Cortex of kidney (tissue), 1 donor: ENCODE measurements at places on chromosomes 1 and 21.

GRCh38 chr1:222938986-222939385, 124.1 kb downstream of the DISP1 start:
- DNase-seq: no peak

DNA sequence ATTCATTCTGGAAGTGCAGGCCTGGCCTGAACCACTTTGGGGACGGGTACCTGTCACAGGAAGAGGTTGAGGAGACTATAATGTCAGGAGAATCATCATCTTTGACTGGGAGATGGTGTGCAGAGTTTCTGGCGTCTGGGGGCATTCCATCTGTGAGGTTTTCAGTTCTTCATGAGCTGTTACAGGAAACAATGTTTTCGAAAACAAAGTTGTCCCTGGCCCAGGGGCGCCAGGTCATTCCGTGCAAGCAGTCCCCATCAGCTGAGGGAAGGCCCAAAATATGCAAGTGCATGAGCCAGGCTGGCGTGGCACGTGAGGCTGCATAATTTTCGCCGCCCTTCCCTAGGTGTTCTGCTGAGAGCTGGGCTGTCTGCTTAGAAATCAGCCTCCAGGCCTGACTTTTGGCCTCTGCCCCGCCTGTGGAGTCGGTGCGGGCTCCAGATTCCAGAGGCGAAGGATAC, 68.4 kb upstream of the ATP5PO start:
- no peak for DNase-seq

DNA sequence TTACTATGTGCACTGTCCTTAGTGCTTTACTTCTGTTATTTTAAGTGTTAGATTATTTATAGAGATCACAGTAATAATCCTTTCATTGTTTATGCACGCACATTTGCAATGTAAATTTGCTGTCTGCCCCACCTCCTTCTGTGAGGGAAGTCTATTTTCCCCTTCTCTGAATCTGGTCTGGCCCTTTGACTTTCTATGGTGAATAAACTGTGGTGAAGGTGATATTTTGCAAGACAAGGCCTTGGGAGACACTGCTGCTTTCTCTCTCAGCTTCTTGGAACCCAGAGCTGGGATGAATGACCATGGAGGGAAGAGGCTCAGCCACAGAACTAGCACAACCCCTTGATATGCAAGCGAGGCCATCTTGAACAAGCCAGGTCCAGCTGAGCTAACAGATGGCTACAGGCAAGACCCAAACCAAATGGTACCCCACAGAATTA, 156.3 kb downstream of the ST6GALNAC3 start:
- DNase-seq: no peak

DNA sequence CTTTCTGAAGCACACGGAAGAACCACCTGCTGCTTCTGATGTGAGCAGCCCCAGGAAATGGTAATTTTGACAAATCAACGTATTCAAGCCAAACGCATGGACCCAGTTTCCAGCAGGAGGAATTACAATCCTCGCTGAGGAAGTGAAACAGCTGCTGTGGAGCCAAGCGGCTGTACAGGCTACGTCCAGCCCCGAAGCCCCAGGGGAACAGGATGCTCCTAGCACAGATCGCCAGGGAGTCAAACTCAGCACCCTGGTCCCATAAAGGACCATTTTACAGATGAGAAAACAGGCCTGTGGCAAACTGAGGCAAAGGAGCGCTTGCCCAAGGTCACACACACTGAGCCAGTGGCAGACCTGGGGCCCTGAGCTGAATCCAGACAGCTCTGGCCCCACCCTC, 108.0 kb downstream of the PTPRU start:
- DNase-seq: no peak

DNA sequence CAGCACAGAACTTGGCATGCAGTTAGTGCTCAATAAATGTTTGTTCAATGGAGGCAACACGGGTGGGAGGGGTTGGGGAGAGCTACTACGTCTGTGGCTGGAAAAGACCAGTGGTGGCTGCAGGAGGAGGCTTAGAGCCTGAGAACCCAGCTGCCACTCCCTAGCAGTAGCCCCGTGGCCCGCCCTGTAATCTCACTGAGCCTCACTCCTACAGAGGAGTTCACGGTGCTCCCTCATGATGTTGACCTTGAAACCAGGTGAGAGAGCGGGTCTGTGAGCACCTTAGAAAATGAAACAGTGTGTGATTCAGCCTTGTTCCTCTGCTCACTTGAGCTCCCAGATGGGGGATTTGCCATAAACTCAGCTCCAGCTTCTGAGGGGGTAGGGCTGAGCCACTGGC, 299.6 kb downstream of the NPHP4 start:
- DNase-seq: no peak

DNA sequence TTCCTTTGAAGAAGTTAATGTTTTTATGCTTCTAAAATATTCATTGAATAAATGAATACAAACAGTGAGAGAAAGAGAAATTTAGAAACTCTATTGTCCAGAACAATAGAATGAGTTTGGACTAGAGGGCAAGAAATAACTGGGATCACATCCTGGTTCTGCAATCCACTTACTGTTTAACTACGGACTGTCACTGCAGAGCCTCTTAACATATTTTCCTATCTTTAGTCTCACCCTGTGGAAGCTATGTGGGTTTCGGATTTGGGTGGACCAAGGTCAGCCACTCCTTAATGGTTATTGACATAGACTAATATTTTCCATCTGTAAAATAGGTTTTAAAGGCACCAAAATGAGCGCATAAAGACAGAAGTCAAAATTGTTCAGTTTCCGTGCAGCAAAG, 116.6 kb downstream of the UBE2U start:
- no peak for DNase-seq

GRCh38 chr21:38984568-38984967, 178.8 kb downstream of the ETS2 start:
- DNase-seq: no peak

GRCh38 chr1:62175568-62176179, 19.0 kb upstream of the L1TD1 start:
- DNase-seq: no peak

DNA sequence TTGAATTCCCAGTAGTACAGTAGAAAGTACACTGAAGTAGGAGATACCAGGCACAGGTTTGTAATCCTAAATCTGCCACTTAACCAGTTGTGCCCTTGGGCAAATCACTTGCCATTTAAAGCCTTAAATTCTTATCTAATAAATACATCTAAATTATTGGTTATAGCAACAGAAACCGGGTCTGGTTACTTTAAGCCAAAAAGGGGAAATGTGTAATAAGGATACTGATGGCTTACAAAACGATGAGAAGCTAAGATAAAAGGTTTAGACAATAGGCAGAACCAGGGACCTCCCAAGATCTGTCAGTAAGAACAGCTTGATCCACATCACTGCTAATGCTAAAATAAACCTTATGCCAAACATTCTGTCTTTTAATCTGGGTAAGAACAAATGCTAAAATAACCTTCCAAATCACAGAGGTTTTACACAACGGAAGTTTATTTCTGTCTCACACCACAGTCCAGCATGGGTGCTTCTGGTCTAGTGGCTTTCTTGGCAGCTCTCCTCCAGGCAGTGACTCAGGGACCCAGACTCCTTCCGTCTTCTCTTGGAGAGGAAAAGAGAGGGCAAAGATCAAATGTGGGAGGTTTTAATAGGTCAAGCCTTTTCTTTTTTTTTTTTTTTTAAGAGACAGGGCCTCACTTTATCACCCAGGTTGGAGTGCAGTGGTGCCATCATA, 16.5 kb upstream of the ZMYM1 start:
- no peak for DNase-seq

GRCh38 chr1:29802181-29803068, 566.1 kb downstream of the PTPRU start:
- DNase-seq: no peak

- no peak for DNase-seq
Observed at GRCh38 chr1:184387069-184387475, 243 bp downstream of the C1orf21 start.

DNA sequence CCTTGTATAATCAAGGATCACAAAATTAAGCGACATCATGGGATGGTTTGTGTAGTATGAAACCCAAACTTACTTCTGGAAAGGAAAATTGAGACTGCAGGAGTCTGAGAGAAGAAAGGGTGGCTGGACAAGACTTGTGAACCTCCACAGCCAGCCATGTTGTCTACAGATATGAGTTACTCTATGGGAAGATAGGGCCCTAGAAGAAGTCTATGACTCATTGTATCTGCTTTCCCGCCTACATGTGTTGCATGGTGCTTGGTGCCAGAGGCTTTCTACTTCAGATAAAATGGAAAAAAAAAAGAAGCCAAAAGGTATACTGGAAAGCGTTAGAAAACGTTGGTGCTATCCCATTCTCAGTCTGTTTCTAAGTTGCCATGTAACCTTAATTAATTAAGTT, 18.7 kb upstream of the OR6N2 start:
- DNase-seq: no peak

DNA sequence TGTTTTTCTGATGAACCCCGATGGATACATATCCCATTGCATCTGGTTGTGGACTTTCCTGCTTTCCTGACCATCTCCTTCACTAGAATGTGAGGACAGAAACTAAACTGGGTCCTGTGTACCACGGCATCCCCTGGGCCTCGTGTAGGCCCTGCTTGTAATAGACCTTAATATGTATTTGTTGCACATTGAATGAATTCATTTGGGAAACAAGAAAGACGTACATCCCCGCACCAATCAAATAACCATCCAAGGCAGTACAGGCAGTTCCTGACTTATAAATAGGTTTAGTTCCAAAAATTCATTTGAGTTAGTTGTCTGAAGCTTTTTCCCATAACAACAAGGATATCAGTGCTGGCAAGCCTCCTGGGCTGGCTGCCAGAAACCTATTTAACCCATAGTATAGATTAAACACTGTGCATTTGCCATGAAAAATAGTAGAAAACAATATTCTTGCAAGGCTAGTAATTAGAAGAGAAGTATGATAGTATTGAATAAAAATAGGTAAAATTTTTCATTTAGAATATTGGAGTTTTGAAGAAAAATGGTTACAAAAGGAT, 81.8 kb upstream of the CD34 start:
- DNase-seq: no peak

GRCh38 chr1:93991271-93991670, 82.0 kb upstream of the GCLM start:
- no peak for DNase-seq

GRCh38 chr1:41240781-41241353, 1.2 kb downstream of the SCMH1 start:
- no peak for DNase-seq

GRCh38 chr1:216045400-216045799, 377.8 kb downstream of the USH2A start:
- no peak for DNase-seq

GRCh38 chr1:234144901-234145300, 228.4 kb upstream of the COA6 start:
- no peak for DNase-seq

- no peak for DNase-seq
Observed at GRCh38 chr1:211610779-211611556, 32.0 kb upstream of the SLC30A1 start.

- DNase-seq: no peak
Observed at GRCh38 chr1:204575221-204576190, 59.3 kb downstream of the MDM4 start.

DNA sequence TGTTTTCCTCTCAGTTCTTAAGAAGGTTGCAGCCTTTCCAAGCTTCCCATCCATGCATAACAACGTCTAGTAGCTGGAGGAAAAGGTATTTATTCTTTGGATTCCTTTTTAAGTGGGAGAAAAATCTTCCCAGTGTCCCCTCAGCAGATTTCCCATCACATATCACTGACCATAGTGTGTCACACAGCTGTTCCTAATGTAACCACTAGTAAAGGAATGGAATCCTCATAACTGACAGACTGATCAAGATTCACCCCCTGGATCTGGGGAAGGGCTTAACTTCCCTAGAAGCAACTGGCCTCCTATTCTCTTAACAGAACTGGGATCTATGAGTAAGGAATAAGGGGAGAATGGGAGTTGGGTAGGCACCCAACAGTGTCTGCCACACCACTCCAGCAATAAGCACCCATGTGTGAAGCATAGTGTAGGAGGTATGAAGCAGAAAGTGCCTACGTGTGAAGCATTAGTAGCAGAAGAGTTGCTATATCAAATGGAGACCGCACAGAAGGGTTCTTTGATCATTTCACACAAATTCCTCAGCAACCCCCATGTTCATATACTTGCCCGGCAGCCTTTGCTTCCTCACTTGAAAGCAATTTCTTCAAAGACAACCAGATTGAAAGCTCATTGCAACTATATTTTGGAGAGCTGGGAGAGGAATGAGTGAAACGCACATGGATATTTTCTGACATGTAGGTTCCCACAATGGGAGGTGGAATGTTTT, 28.2 kb upstream of the DNAH14 start:
- DNase-seq: no peak

DNA sequence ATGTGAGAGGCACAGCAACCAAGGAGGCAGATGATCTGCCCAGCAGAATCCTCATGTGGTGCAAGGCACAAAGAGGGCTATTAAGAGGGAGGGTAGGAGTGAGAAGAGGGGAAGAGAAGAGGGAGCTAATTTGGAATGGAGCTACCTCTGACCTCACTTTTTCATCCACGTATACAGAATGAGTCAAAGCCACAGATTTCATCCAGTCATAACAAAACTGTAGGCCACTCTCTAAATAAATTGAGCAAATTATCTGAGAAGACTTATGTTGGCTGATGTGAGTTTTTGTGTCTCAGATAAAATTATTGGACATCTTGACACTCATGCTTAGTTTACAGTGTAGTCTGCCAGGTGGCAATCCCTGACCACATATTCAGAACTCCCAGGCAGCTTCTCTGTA, 325.6 kb downstream of the TTLL7 start:
- DNase-seq: no peak

- DNase-seq: no peak
Observed at GRCh38 chr1:34778381-34778780, 2.6 kb upstream of the GJB3 start.

- no peak for DNase-seq
Observed at GRCh38 chr1:50135716-50136115, 27.0 kb downstream of the ELAVL4 start.

DNA sequence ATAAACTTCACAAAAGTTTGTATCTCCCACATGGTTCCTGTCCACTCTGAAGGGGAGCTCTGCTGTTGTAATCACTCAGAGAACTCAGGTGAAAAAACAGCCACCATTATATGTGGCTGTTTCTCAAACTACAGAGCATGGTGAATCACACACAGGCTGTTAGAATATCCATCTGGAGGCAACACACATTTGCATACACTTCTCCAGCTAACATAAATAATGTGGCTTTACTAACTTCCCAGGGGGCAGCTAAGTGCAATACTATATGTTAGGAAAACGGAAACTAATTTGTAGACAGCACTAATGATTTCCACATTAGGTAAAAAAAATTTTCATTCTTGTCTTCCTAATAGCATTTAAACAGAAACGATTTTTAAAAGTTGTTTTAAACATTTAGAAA, 49.3 kb downstream of the PTGFR start:
- DNase-seq: no peak
